Activated CD8-positive, alpha-beta memory T cell treated with anti-CD3 and anti-CD28 coated beads, Interleukin-2, amount 10 ng/mL, durations not matched to agents 7 days and 5 days (primary cell): ENCODE measurements at places on chromosomes 4 and X. TPM values are rescaled to one million over a fixed set of nuclear protein-coding genes. Genes with fewer than 3 reads are reported as not detected.
A peak's percentile ranks its signal among the peaks of the same experiment; 100 is the strongest.

DNA sequence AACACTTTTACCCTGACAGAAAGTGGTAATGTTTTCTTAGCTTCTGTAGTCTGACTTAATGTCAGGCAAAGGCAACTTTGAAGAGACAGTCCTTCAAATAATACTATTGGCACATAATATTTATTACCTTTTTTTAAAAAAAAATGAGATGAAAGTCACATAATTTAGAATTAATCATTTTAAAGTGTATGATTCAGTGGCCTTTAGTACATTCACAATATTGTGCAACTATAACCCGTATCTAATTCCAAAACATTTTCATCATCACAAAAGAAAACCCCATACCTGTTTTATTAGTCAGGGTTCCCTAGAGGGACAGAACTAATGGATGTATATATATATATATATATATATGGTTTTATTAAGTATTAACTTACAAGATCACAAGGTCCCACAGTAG lies 94.8 kb upstream of the TEX13A start:
- DNase-seq, result no peak

DNA sequence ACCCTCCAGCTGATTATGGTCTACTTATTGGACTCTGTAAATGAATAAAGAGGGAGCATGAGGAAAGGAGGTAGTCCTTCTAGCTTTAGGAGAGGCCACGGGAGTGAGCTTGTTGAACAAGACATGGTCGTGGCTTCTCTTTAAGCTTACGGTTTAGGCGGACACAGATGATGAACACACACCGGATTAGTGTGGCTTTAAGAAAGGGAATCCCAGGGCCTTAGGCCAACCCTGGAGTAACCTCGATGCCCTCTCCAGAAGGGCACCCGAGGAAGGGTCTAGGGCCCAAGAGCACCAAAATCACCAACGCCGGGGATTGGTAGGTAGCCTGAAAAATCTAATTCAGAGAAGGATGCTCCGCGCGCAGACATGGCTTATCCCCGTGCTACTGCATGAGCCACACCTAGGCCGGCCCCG lies 39.4 kb downstream of the ERVMER34-1 start:
- no peak for DNase-seq

GRCh38 chr4:6926681-6927478 lies 17.3 kb downstream of the TBC1D14 start:
- DNase-seq, result peak; percentile 69

DNA sequence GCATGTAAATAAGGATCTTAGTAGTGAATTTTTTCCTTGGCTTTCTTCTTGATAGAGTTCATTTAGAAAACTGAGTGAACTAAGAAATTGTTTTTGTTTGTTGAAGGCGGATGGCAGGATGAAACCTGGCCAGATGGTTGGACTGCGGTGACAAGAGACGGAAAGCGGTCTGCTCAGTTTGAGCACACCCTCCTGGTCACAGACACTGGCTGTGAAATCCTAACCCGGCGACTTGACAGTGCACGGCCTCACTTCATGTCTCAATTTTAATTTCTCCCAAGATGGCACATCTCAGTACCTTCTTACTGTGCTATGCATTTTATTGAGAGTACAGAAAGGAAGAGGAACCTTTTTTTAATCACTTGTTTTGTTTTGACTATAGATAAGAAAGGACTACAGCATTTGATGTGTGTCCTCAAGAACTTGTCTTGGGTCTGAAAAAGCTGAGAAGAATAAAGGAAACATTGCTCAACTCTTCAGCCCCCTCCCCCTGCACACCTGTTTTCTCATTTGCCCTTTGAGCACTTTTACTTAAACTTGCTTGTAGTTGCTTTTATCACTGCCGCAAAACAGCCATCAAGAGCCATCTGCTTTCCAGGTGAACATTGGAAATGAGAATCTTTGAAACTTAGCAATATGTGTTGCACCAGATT lies 27.4 kb downstream of the ADH5 start:
- DNase-seq, result no peak

DNA sequence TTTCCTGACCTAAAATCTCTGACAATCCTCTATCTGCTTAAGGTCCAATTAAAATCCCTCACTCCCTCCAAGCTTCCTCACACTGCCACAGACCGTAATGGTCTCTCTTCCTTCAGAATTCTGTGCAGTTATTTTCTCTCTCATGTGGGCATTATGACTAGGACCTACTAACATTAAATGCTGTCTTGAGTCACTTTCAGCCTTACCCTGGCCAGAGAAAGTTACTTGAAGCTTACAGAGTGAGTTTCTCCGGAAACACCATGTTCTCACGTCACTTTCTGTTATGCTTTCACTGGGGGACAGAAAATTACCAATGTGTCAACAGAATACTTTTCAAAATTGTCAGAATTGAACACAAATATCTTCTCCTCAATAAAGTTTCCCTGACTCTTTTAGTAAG lies 271.8 kb downstream of the INPP4B start:
- no peak for DNase-seq

DNA sequence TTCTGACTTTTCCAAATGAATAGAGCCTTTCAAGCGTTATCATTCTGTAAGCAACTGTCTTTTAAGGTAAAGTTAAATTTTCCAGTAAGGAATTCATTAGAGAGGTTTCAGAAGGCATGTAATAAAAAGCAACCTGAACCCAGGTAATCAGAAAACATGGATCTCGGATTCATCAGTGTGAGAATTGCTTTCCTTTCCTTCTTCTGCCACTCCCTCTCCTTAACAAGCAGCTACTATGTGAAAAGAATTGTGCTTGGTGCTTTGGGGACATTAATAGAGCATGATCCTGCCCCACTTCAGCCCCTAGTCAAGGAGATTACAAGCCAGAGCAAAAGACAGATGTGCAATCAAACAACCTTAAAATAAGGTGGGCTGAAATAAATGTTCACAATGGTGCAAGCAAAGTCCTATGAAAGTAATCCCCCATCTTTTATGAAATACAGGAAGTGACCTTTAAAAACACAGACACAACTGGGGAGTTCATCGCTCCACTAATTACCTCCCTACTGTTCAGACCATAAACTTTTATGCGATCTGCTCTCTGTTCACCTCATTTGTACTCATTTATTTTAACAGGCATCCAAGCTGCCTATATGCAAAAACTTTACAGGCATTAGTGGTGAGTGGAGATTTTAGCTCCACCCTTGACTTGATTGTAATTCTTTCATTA lies 122.9 kb upstream of the RASGEF1B start:
- DNase-seq, result no peak

- no peak for DNase-seq
Measured at GRCh38 chr4:140286456-140286855, 87.0 kb upstream of the SCOC start.

DNA sequence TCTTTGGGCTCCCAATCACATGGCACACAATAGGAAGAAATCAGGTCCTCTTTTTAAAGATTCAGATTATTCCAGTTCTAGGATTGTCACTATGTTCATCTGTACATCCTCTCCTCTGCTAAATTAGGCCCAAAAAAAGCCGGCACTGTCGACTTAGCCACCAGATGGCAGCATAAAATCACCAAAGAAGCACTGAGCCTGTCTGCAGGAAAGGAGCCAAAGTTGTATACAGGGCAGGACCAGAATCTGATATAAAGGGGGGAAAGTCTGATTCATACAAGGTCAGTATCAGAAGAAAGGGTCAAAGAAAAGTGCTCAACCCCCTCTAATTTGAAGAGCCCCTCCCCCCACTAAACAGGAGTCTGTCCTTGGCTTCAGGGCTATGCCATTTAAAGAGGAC lies 292.5 kb downstream of the CHIC1 start:
- peak; percentile 61 for DNase-seq

DNA sequence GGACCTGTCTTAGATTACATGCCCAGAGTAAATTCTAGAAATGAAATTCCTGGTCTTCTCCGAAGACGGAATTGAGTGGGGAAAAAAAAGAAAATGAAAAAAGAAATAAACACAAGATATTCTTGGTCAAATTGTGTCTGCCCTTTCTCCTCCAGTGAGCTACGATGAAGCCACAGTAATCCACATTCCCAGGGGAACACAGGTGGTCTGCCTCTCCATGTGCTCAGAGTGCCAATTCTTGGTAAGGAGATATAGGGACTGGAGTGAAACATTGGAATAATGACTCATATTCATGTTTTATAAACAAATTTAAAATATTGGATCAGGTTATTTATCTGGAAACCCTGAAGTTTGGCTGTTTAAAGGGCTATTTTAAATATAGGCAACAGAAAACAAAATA lies 54.2 kb upstream of the MGST2 start:
- DNase-seq, result no peak

DNA sequence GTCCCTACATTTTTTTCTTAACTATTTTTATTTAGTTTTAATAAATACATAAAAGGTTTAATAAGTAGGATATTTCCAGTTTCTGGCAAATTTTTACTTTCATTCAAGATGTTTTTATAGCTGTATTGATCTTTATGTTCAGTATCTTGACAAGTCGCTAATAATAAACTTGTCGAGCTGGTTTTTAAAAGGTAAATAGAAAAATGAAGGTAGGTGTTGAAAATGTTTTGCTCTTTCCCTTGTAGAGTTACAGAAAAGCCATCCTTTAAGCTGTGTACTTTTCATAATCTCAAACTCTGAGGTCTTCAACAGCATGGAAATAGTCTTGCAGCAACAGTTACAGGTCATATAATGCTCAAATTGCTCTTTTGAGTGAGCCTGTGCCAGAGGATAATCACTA lies 52.6 kb downstream of the RS1 start:
- DNase-seq, result no peak

DNA sequence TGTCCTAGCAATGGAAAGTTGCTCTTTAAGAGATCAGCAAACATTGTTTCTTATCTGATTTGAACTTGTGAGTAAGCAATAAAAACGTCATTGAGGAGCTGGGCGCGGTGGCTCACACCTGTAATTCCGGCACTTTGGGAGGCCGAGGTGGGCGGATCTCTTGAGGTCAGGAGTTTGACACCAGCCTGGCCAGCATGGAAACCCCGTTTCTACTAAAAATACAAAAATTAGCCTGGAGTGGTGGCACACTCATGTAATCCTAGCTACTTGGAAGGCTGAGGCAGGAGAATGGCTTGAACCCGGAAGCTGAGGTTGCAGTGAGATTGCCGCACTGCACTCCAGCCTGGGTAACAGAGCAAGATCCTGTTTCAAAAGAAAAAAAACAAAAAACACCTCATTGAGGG lies 11.2 kb upstream of the PLAC8 start:
- peak; percentile 69 for DNase-seq

GRCh38 chr4:168411318-168412150 lies 68.8 kb downstream of the DDX60L start:
- no peak for DNase-seq

DNA sequence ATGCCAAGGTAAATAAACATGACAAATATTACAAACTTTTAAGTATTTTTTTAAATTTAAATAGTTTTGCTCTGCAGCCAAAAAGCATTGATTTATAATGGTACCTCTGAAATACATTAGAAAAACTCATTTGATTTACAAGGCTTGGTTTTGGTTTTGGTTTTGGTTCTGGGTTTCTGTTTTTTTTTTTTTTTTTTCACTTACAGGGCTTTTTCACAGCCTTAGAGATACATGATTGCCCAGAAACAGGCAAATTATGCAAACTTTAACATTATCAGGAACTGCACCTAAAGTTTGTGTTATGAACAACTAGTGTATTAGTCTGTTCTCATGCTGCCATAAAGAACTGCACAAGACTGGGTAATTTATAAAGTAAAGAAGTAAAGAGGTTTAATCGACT lies 196.4 kb upstream of the DDX53 start:
- DNase-seq, result no peak

GRCh38 chr4:60155088-60155487 lies 1045.0 kb upstream of the ADGRL3 start:
- no peak for DNase-seq

DNA sequence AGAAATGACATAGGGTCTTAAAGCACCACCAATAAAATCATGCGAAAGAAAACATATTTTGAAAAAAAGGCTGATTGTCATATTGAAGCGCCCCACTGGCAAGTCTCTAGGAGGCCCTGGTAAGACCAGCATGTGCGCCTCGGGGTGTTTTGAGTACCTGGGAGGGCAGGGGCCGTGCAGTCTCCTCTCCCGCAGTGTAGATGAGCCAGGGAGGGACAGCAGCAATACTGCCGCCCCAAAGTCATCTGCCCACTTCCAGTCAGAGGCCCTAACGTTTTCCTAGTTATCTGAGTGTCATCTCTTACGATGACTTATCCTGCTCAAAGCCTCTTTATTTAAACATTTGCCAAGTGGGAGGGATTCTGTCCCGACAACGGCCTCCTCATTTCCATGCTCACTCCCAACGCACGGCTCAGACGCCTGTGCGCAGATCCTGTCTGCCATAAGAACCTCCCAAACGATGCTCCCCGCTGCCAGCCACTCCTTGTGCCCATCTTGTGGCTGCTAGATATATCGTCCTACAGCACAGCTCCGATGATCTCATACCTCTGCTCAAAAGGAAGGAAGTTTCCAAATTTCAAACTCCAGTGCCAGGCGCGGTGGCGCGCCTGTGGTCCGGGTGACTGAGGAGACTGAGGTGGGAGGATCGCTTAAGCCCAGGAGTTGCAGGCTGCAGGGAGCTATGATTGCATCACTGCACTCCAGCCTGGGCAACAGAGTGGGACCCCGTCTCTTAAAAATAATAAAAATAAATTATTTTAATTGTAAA lies 17.2 kb upstream of the SCRG1 start:
- no peak for DNase-seq

- DNase-seq, result no peak
Measured at GRCh38 chrX:134713618-134714107, 55.4 kb upstream of the PLAC1 start.

DNA sequence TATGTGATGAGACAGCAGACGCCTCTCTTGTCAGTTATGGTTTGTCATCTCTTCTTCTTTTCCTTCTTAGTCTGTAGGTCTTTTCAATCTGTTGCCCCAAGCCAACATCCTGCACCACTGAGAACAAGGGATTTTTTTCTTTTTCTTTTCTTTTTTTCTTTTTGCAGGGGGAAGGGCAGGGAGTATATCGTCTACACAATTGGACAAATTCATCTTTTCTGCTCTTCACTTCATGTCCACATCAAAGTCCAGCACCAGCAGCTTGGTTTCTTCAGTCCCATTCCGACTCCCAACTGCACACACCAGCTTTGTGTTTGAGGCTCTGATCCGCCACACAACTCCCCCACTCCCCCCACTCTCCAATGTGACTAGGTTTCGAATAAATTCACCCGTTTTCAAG lies 213.2 kb downstream of the FBXW7 start:
- no peak for DNase-seq

The GAGE12J gene
- not detected for total RNA-seq

The SPACA5 gene
- not detected for total RNA-seq

The SLC6A14 gene
- total RNA-seq, result not detected

The RAB39B gene
- total RNA-seq, result 9.4 TPM

The PAGE2 gene
- not detected for total RNA-seq

The CABS1 gene
- total RNA-seq, result not detected

The DDX60 gene
- 173 TPM for total RNA-seq

The LAMP2 gene
- 41.2 TPM for total RNA-seq

The SYAP1 gene
- total RNA-seq, result 18.4 TPM

The KIAA1210 gene
- total RNA-seq, result not detected
